ENCODE measurements at places on chromosomes 16 and 17.

- no peak for DNase-seq
Observed at GRCh38 chr17:7034955-7035590, 742 bp upstream of the SLC16A13 start.

DNA sequence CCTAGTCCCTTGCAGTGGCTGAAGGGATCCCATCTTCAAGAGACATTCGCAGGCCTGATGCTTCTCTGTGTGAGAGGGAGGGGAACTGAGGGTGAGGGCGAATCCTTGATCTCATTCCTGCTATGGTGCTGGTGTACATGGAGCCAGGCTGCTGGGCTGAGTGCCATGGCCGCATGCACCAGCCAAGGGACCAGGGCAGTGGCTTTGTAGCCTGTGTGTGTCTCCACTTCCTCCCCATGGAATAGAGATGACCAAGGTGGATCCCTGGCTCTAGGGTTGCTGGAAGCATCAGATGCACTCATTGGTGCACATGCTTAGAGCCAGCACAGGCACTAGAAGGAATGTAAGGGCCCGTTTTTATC lies 195.0 kb downstream of the FOXL1 start:
- DNase-seq, result no peak

GRCh38 chr17:2181206-2181896 lies 122.2 kb downstream of the SMG6 start:
- peak; percentile 60 for DNase-seq

DNA sequence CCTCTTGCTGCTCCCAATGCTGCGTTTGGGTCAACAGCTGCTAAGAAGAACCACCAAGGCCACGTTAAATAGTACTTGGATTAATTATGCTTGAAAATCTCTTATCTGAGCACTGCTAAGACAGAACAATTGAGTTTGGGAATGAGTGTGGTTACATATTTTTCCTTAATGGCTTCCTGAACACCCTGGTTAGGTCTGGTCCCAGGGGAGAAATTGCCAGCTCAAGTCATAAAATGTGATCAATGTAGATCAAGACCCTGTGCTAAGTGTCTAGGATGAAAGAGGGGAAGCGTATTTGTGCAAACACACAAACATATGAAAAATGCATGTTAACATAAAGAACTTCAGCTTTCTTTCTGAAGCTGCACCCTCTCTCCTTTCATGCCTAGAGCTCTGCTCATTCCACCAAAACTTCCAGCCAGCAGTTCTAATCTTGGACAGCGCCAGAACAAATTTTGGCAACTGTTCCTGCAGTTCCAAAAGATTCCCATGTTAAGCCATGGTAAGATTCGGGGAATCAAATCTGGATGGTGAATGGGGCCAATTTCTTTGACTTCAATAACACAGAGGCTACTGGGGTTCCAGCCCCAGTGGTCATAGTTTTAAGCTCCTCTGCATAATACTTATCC lies 72.0 kb downstream of the ZFHX3 start:
- DNase-seq, result no peak

- DNase-seq, result no peak
Observed at GRCh38 chr16:6428861-6429260, 903.8 kb upstream of the RBFOX1 start.

- DNase-seq, result no peak
Observed at GRCh38 chr16:27748868-27749546, 199.1 kb downstream of the KATNIP start.
